ENCODE measurements at places on chromosomes 6 and 20.

DNA sequence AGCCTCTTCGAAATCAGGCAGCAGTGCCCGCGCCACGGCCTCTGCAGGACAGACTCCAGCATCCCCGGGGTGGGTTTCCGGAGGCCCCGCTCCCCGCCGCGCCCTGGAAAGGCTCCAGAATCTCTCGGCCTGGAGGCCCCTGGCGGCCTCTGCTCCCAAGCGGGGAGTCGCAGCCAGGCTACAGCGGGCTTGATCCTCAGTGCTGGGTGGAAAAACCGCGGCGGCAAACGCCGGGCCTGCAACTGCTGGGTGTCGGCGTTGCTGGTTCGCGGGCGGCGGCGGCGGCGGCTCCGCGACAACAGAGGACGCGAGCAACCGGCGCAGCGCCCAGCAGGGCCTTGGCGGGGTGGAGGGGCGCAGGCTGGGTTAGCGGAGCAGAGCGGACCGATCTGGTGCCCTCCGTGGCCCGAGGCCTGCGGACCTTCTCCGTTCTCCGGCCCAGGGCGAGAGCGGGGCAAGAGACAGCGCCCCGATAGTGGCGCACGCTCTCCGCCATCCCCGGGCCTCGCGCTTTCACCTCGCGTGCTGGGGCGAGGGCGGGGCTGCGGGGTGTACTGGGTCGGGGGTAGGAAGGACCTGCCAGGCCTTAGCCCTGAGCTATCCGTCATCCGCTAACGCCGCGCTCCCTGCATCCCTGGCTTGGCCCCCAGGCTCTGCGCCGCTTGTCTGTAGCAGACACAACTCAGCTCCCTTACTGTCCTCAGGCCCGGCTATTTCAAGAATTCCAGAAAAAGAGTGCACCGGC lies 3.4 kb upstream of the ZNF292 start:
- peak; percentile 16 for DNase-seq

- DNase-seq: no peak
Observed at GRCh38 chr6:110266996-110267395, 86.8 kb downstream of the CDC40 start.

DNA sequence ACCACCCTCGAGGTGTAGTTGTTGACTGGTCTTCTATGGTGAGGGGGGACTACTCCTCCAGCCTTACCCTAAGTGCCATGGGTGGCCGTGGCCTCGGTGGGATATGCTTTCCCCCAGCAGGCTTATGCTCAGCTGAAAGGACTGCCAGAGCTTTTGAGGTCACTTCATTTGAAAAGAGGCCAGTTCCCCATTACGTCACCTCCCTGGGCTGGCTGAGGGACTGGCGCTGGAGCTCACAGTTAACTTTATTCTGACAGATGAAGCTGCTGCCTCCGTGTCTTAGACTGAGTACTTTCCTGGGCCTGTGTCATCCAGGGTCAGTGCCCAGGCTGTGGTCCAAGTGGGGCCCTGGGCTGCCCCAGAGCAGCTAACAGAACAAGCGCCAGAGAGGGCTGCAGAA lies 42.8 kb upstream of the PCMTD2 start:
- no peak for DNase-seq

- DNase-seq: no peak
Observed at GRCh38 chr20:35602851-35603495, 12.7 kb upstream of the SPAG4 start.

GRCh38 chr6:49118478-49118877 lies 344.6 kb downstream of the MMUT start:
- DNase-seq: no peak

DNA sequence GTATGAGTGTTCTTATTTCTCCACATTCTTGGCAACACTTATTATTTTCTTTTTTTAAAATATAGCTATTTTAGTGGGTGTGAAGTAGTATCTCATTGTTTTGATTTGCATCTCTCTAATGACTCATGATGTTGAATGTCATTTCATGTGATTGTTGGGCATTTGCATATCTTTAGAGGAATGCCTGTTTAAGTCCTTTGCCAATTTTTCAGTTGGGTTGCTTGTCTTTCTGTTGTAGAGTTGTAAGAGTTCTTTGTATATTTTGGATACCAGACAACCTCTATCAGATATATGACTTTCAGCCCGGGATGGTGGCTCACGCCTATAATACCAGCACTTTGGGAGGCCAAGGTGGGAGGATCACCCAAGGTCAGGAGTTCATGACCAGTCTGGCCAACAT lies 5.1 kb upstream of the POPDC3 start:
- DNase-seq: no peak

- no peak for DNase-seq
Observed at GRCh38 chr20:10040070-10040975, 5.5 kb downstream of the ANKEF1 start.

DNA sequence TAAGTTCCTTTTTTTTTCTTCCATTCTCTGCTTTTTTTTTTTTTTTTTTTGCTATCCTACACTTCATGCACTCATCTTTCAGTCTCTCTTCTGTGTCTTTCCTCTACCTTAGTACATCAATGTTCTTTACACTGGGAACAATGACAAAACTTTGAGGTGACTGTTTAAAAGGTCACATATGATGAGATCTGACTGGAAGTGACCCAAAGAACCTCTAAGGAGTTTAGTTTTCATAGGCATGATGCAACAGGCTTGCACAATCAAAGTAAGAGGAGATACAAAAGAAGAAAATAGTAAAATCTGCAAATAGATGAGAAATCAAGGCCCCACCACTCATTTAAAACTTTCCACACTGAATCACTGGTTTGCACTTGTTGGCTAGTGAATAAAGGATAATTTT lies 840.8 kb downstream of the TBC1D32 start:
- no peak for DNase-seq

DNA sequence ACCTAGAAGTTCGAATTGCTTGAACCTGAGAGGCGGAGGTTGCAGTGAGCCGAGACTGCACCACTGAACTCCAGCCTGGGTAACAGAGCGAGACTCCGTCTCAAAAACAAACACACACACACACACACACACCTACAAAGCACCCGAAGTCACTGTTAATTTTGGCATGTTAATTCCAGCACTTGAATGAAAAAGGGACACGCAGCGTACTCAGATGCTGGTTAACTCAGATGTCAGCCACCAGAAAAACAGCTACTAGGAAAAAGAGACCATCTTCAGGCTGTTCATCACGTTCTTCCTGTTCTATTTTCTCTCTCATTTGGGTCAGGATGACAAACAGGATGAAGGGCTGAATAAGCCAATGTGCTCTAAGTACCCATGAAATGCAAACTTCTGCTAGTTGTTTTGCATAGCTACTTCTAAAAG lies 46.9 kb downstream of the BLOC1S5 start:
- no peak for DNase-seq

- no peak for DNase-seq
Observed at GRCh38 chr20:61957961-61958715, 107.5 kb downstream of the TAF4 start.

- no peak for DNase-seq
Observed at GRCh38 chr20:41716436-41716835, 98.3 kb upstream of the CHD6 start.

DNA sequence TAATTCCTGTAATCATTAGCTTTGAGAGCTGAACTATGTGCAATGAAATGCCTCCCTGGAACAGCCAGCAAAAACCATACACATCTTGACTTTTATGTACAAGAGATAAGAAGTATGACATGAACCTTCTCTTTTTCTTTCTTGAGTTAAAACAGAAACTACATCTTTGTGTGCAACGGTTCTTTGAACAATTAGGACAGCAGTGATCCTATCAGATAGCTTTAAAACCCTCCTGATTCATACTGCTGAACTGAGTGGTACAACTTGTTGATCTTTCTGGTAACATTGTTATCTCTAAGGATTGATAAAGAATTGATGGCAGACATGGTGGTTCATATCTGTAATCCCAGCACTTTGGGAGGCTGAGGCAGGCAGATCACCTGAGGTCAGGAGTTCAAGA lies 43.4 kb downstream of the TRAF3IP2 start:
- DNase-seq: no peak

DNA sequence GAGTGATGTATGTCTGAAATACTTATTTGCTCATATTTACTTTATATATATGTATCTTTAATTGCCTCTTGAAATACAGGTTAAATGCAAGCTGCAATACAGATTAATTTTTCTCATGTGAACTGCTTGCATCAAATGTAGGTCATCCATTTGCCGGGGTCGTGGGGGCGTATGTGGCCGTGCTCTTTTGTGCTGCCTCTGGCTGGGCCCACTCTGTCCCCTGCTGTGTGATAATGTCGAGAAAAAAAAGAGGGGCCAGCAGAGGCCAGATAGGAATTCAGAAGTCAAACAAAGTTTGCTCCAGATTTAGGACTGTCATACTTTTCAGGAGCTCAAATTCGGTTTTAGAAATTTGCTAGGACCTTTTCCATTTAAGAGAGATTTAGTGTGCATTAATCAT lies 459.6 kb upstream of the SOX4 start:
- DNase-seq: peak; percentile 52

GRCh38 chr20:24999568-24999967 lies 7.0 kb upstream of the APMAP start:
- DNase-seq: no peak

DNA sequence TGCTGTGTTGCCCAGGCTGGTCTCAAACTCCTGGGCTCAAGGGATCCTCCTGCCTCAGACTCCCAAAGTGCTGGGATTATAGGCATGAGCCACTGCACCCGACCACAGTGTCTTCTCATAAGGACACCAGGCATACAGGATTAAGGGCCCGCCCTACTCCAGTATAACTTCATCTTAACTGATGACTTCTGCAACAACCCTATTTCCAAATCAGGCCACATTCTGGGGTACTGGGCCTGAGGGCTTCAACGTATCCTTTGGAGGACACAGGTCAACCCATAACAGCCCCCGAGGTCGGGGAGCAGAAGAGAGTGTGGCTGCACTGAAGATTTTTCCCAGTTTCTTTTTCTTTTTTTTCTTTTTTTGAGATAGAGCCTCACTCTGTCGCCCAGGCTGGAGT lies 39.7 kb downstream of the SUN5 start:
- DNase-seq: no peak

- no peak for DNase-seq
Observed at GRCh38 chr20:22905658-22906057, 129.5 kb upstream of the SSTR4 start.

- no peak for DNase-seq
Observed at GRCh38 chr6:41843178-41843577, 52.0 kb downstream of the USP49 start.

- peak; percentile 68 for DNase-seq
Observed at GRCh38 chr6:72218125-72218524, 331.8 kb downstream of the RIMS1 start.

DNA sequence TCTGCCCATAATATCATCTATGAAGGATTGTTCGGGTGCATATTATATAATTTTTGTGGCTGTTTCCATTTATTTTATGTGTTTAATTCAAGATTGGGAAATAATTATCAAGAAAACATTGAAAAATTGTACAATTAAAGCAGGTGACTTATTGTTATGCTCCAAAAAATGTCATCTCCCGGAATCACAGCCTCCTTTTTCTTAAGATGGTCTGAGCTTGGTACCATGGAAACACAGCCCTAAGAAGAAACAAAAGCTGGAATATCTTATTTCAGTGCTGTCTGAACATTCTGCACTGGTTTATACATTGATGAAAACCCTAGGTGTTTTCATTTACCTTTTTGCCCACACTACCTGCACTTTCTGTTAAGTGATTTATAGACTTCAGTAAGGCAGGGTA lies 367.2 kb downstream of the ARHGAP18 start:
- no peak for DNase-seq

DNA sequence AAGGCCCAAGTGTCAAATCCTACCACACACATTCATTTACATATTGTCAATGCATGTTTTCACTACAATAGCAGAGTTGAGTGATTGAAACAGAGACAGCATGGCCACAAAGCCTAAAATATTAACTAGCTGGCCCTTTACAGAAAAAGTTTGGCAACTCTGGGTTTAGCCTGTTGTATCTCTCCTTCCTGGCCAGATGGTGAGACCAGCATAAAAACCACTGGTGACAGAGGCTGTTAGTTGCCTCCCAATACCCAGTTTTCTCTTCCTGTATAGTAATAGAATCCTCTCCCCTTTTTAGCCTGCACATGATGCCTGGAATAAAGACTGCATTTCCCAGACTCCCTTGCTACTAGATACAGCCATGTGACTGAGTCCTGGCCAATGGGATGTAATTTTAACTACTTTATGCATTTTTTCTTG lies 100.0 kb upstream of the TAB2 start:
- DNase-seq: no peak

DNA sequence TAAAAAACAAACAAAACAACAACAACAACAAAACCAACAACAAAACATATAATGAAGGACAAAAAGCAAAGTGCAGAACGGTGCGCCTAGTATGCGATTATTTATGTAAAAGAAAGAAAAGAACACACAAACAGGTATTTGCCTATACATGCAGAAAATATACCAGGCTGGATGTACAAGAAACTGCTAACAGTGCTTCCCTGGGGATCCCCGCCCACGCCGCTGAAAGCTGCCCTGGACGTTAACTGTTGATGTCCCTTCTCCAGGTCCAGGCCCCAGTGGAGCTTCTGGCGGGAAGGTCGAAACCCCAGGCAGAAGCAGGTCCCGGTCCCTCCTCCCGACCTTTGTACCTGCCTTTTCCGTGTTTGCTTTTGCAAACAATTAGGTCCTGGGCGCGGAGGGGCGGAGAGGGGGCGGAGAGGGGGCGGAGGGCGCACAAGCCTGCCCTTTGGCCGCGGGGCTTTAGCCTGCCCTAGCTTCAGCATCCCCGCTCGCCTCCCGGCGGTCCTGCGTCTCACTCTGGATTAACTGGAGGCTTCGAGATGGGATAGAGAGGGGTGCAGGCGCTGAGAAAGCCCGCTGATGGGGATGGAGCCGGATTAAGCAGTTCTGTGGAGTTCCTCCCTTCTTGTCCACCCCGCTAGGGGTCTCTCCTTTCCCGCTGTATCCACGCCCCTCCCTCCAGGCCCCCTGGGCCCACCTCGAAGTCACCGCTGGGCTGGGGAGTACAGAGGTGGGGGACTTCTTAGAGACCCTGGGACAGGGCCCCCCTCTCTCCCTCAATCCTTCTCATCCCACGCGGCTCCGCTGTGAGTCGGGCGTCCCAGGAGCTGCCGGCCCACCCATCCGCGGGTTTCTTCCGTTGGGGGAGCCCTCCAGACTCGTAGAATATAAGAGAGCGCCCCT lies 8.2 kb upstream of the AHCY start:
- no peak for DNase-seq

- DNase-seq: no peak
Observed at GRCh38 chr6:38131527-38131965, 312.0 kb downstream of the ZFAND3 start.

- DNase-seq: no peak
Observed at GRCh38 chr20:57609086-57609841, 11.0 kb downstream of the ZBP1 start.

DNA sequence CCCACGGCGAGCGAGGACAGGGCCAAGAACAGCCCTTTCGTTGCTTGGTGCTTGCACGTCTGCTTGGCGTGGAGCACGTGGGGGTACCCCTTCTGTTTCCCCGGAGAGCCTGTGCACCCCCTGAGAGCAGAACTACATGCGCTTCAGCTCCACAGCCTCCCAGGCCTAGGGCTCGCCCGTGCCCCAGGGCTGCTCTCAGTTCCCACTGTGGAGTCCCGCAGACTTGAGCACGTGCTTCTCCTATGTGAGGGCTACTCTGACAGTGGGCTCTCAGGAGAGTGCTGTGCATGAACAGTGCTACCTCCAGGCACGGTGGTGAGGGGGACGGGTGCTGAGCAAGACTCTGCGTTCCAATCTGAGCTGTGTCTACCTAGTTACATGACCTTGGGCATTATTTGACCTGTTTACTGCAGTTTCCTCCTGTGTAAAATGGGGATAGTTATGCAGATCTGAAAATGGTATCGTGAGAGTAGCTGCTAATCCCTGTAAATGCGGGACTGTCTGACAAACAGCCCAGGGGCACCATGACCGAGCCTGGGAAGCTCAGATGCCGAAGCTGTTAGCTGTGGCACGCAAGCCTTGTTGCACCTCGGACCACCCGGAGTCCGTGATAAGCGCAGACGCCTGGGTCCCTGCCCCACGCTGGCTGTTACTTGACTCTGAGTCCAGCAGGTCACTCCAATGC lies 82.4 kb downstream of the IRF4 start:
- DNase-seq: no peak

All from D341Med (cell line).